Epithelial cell of umbilical artery (primary cell): ENCODE measurements at places on chromosomes 16 and 17. TPM values are rescaled to one million over a fixed set of nuclear protein-coding genes. Genes with fewer than 3 reads are reported as not detected.

MAPT gene
- total RNA-seq, result under 0.01 TPM in 1 of 2 replicates, not detected in the other

HES7 gene
- not detected in 2 replicates for total RNA-seq

TMEM92 gene
- not detected in 2 replicates for total RNA-seq

ATXN7L3 gene
- total RNA-seq, result 38.3 and 49.5 TPM in 2 replicates

CIBAR2 gene
- total RNA-seq, result not detected in 2 replicates

ADAM11 gene
- under 0.01 and 0.15 TPM in 2 replicates for total RNA-seq
